ENCODE measurements at places on chromosomes 11 and 22.

DNA sequence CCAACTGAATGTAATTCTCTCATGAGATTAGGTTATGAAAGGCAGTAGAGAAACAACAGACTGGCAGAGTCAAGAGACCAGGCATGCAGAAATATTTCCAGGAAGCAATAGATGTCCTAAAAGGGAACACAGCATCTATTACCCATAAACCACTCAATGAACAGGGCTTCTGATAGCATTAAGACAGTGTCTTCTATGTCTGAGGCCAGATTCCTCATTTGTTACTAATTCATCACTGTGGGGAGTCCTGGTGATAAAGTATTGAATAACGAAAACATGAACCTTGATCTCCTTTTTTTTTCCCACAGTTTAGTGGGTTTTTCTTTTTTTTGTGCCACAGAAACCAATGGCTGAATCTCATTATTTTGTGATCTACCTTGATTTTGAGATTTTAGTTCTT is 339.0 kb downstream of the METTL15 start:
- no peak for DNase-seq

DNA sequence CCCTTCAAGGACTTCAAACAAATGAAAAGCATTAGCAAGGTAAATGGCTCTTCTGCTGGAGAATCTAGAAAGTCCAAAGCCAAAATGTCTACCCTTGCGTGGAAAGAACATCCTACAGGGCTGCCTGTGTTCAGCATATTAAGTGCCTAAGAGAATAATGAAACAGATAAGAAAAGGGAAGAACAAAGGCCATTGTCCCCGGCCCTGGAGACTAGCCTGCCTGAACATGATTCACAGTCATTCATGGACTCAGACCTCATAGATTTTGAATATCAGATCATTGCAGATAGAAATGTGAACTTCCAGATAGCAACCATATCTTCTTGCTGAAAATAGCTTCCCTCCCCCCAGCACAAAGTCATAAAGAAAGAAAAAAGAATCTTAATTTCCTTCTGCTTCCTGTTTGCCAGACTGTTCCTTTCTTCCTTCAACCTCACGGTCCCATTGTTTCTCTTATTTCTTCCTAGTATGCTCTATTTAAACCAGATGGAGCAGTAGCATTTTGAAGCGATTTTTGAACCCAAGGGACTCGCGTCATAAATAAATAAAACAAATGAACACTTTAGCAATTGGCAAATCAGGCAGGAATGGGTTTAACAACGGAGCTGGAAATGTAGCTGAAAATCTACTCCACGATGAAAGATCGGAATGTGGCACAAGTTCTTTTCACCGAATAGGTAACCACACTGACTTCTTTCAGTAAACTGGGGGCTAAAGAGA is 408.2 kb upstream of the CCDC90B start:
- no peak for DNase-seq

DNA sequence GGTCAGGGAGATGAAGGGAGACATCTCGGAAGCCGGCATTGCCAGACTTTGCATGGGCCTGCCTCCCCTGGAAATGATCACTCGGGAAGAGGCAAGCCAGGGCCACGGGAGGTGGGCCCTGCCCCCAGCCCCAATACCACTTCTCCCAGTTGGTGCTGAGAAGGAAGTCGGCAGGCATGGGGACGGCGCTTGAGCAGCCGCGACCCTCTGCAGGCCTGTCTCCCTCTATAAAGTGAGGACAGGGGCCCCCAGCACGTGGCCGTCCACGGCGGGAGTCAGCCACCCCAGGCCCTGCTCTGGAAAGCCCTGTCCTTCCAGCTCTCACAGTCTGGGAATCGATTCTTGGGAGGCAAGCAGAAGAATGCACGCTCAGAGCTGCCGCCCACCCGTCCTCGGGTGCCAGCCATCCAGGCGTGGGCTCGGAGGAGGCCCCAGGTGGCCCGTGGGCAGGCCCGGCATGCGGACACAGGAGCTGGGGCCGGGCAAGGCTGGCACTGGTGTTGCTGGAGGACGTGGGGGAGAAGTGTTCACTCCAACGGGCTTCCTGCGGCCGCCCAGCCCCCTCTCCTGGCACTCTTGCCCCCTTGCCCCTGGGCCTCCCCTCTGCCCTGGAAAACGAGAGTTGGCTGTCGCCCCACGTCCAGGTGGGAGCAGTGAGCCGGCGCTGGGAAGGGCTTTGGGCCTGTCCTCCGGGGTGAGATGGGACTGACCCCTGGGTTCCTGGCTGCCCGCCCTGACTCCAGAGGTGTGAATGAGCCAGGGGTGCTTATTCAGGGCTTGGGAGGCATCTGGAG is 77.5 kb downstream of the CACNA1I start:
- no peak for DNase-seq

DNA sequence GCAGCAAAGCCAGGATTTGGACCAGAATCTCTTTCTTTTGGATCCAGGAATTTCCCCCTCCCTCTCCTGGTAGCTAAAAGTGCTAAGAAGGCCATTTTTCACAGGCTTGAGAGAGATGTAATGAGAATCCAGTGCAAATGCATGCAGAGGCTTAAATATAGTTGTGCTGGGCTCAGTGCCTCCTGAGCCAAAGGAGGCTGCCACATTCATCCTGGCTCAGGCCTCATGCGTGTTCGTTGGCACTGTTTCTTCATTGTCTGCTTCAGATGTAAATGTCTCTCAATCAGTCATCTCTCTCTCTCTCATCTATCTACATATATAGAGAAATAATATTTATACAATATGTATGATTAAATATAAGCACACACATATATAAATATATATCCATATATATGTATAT is 83.6 kb downstream of the INSC start:
- DNase-seq = no peak

DNA sequence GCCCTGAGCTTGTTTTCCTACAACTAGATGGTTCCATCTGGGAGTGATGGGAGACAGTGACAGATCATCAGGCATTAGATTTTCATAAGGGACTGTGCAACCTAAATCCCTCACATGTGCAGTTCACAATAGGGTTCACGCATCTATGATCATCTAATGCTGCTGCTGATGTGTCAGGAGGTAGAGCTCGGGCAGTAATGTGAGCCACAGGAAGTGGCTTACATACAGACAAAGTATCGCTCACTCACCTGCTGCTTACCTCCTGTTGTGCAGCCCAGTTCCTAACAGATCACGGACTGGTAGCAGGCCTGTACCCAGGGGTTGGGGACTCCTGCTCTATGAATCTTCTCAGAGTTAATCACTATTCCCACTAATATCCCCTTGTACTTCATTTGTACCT is 12.4 kb downstream of the AAMDC start:
- DNase-seq = no peak

- no peak for DNase-seq
Measured at GRCh38 chr11:64917663-64917995, 620 bp upstream of the ATG2A start.

- no peak for DNase-seq
Measured at GRCh38 chr11:128463371-128463829, 124.0 kb downstream of the ETS1 start.

- DNase-seq = peak; percentile 80
Measured at GRCh38 chr11:2898366-2899079, 12.9 kb upstream of the CDKN1C start.

All from activated CD4-positive, alpha-beta memory T cell treated with anti-CD3 and anti-CD28 coated beads for 36 hours (primary cell).